Activated CD8-positive, alpha-beta memory T cell treated with anti-CD3 and anti-CD28 coated beads for 1 hour (primary cell): ENCODE measurements at places on chromosomes 4 and X.
A peak's percentile ranks its signal among the peaks of the same experiment; 100 is the strongest.

DNA sequence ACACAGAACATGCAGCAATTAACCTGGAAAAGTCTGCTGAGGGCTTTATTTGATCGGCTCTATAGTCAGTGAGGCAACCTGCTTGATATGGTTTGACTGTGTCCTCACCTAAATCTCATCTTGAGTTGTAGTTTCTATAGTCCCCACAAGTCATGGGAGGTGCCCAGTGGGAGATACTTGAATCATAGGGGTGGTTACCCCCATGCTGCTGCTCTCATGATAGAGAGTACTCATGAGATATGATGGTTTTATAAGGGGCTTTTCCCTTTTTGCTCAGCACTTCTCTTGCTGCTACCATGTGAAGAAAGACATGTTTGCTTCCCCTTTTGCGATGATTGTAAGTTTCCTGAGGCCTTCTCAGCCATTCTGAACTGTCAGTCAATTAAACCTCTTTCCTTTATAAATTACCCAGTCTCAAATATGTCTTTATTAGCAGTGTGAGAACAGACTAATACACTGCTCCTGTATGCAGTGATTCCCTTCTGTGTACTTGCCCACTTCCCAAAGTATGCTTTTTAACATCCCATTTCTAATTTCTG, 78.2 kb downstream of the NPFFR2 start:
- no peak for DNase-seq

DNA sequence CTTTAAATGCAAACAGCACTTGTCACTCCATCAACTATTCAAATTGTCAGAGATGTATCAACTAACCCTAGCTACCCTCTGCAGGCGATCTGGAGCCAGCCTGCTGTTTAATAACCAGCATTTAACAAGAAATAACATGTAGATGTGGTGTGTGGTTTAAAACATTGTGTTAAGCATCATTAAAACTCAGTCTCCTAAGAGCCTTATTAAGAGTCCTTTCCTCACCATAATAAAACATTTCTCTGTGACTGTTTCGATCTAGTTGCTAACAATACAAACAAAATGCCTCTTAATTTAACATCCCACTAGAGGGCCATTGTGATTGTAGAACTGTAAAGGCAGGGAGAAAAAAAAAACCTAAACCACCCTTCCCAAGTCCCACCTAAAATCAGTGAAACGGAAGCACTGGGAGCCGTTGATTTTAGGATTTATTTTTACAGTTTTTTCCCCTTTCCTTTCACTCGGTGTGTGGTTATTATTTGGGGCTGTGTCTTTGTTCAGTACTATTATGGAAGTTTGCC, 708.6 kb downstream of the C4orf33 start:
- no peak for DNase-seq

- no peak for DNase-seq
These were observed 68.5 kb downstream of the AFF1 start for GRCh38 chr4:87003266-87003665.

DNA sequence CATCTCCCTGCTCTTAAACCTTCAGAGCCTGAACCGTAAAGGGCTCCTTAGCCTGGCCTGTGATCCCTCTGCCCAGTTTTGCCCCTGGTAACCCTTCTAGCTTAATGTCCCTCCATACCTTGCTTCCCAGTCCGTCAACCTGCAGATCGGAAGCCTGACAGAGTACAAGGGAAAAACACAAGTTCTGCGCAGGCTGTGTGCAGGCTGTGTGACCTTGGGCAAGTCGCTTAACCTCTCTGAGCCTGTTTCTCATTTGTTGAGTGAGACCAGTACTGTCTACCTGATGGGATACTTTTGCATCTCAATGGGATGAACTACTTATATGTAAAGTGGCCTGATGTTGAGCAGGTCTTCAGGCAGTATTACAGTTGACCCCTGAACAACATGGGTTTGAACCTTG, 1.7 kb downstream of the NSDHL start:
- DNase-seq = no peak

DNA sequence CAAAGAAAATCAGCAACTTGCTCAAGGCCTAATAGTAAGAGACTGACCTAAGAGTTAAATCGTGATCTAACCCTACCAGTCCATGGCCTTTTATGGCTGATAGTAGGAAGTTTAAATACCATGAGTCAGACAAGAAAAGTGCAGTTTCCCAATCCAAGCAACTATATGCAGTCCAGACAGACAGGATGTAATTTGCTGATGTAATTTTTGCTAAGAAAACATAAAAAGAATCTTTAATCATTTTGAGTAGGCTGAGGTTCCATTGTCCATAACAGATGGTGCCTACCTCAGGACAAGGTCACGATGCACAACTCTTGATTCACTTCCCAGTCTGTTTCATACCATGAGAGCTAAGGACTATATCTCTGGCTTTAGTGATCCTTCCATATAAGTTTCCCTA, 317.5 kb upstream of the GRIA3 start:
- no peak for DNase-seq

DNA sequence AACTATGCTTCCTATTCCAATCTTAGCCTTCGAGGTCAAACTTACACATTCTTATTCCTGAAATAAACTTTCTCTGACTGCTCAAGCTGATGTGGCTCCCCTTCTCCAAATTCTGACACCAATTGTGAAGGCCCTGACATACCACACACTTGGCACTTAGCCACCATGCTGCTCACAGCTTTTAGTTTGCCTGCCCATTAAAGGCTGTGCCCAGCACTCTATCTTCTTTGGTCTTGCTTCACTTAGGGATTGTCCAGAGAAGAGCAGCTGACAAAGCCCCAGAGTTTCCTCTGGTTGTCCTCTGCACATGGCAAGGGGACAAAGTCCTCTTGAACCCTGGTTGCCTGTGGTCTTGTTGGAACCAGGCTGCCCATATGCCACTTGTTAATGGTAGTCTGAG, 126.1 kb downstream of the ARHGEF9 start:
- DNase-seq = no peak

DNA sequence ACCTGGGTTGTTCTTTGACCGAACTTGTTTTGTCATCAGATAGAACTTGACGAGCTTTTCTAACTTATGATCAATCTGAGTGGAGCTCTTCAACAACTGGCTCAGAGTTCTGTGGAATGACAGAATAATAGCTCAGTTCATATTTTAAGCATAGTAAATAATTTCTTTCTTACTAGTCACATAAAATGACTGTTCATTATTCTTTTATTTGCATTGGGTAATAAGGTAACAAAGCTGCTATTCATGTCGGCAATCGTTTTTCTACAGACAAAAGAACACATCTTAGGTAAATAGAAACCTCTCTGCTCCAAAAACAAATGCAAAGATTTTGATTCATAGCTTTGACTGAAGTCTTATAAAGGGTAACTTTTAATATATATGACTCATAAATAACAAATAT, 57.3 kb upstream of the CXCL8 start:
- DNase-seq = no peak

GRCh38 chr4:95049551-95050233, 291.9 kb downstream of the BMPR1B start:
- no peak for DNase-seq

GRCh38 chrX:42772874-42773273, 5.1 kb downstream of the PPP1R2C start:
- no peak for DNase-seq

- DNase-seq = no peak
These were observed 378.5 kb upstream of the MAD2L1 start for GRCh38 chr4:120445186-120445585.

DNA sequence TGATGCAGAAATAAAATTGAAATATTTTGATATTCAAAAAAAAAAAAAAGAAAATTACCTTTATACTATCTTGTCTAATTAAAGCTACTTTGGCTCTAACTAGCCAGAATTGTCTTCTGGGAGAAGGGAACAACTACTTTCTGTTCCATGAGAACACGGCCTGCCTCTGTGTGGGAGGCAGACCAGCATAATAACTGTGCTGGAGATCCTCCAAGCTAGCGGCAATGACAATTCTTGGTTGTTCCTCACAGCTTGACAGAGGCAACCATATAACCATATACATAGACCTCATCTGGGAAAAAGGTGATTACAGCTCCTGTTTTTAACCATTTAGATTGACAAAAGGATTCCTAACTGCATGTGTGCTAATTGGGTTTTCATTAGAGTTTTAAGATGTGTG, 95.7 kb downstream of the RBMX2 start:
- DNase-seq = no peak

GRCh38 chr4:5338531-5338930, 287.3 kb downstream of the STK32B start:
- DNase-seq = no peak

DNA sequence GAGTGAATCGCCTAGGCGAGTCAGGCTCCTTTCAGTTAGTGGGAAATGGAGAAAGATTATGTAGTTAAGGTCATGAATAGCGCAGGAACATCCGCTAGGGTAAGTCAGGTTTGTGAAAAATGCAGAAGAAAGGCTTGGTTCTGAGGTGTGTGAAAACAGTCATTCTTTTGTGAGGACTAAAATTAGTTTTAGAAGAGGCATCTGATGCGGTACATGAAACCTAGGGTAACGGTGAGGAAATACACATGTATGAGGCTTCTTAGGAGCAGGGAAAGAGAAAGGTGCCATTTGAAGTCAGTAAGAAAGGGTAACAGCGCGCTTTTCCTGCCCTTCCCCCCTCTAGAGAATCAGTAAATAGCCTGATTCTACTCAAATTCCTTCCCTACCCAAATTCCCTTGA, 570 bp upstream of the RNF128 start:
- no peak for DNase-seq

GRCh38 chr4:12761694-12762093, 722.4 kb downstream of the RAB28 start:
- DNase-seq = no peak

GRCh38 chrX:103831342-103831802, 685 bp downstream of the RAB9B start:
- peak; percentile 38 for DNase-seq

GRCh38 chr4:110540982-110541451, 65.1 kb downstream of the ENPEP start:
- DNase-seq = no peak

DNA sequence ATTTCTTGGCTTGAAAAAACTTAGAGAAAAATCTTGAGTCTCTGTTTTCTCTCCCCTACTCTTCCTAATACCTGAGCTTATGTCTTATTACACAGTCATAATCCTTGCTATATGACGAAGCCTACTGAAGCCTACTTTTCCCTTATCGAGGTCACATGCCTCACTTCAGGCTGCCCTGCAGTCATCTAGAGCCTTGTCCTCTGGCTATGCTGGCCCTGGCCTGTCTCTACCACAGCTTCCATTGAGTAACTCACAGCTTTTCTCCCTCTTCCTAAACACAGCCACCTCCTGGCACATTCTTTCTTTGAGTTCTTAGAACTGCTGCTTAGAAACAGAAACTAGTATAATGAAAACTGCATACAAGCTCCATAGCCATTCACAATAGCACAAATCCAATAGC, 1698.3 kb downstream of the STIM2 start:
- no peak for DNase-seq

GRCh38 chr4:111628437-111628836, 516.8 kb upstream of the FAM241A start:
- DNase-seq = no peak

GRCh38 chr4:153346563-153346962, 2.1 kb downstream of the MND1 start:
- no peak for DNase-seq

- no peak for DNase-seq
These were observed 100.2 kb downstream of the FIP1L1 start for GRCh38 chr4:53477636-53478035.

GRCh38 chrX:132815643-132816042, 142.8 kb downstream of the HS6ST2 start:
- DNase-seq = no peak

GRCh38 chr4:8370835-8371595, 69.5 kb downstream of the ACOX3 start:
- no peak for DNase-seq

- no peak for DNase-seq
These were observed 94.5 kb upstream of the ZNF827 start for GRCh38 chr4:146033149-146033548.

GRCh38 chrX:63506320-63506719, 155.2 kb upstream of the SPIN4 start:
- DNase-seq = no peak

- DNase-seq = peak; percentile 38
These were observed at the start of gene SPINK2 for GRCh38 chr4:56821381-56822243. SPINK2 (minus strand) TSS chr4:56821701; CDS start chr4:56821662, 39 bp downstream.

DNA sequence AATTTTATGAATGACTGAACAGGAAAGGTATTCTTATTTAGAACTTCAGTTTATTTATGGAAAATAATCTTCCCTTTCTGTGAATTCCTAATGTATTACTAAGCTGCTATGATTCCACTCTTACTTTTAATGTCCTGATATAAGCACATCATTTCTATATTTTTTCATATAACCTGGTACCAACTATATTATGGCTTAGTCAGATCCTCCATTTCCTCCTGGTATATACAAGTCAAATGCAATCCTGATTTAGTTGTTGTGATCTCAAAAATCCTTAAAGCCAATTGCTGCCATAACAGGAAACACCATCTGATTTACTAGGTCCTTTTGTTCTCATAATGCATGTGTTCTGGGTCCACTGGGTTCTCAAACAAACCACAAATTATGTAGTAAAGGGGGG, 26.8 kb downstream of the TRMT2B start:
- no peak for DNase-seq

GRCh38 chrX:12999422-12999821, 24.5 kb downstream of the TMSB4X start:
- no peak for DNase-seq

DNA sequence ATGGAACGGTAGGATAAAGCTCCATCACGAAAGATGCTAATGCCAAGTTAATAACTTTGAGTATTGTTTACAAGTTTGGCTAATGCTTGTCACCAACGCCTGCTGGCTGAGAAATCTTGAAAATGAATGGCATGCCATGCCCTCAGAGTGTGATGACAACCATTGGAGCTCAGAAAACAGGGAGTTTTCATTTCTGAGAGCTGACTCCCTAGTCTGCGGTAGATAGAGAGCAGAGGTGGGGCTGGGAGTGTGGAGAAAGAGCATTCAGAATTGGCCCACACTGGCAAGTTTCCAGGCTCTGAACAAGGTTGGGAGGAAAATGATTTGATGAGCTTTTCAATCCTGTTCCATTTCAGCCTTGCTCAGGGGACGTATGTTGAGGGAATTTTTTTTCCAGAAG, 183.9 kb downstream of the CPEB2 start:
- no peak for DNase-seq

DNA sequence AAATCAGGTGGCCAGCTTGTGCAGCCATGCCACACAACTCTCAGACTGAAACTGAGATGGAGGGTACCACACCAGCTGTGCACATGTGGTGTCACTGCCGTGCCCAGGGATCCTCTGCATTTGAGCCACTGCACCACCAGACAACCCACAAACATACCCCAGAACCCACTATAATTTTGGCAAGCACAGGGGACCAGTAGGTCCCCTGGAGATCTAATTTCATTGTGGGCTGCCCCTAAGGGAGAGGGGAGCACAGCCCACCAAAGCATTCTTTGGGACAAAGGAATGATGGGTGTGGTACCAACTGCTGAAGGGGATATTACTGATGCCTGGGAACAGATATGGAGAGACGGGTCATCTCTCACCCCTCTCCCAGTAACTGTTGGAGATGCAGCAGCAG, 140.9 kb downstream of the EFHC2 start:
- no peak for DNase-seq
